Hematopoietic multipotent progenitor cell treated with erythropoietin and hydrocortisone succinate and interleukin-3 and kit ligand, for 6 days (in vitro differentiated cells): ENCODE measurements at places on chromosomes 12 and 14.

- peak; percentile 74 for DNase-seq
These were observed at the start of gene CCDC63 for GRCh38 chr12:110846615-110847566. Gene CCDC63 (plus strand): TSS chr12:110846987. CDS start chr12:110852955, 5,968 bp downstream.

DNA sequence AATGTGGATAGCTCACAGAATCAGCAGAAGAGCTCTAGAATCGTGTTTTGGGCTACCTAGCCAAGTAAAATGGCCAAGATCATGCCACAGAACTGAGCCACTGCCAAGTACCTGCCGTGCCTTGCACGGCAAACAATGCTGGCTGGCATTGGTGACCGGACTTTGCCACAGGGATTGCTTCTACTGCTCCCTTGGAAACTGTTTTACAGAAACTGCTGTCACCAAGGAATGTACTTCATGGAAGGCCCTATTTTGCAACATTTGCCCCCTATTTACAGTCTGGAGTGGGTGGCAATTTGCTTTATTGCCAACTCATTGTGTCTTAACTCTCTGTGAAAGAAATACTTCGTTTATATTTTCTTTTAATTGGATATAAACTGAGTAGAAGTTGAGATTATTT, 49.0 kb downstream of the BORCS5 start:
- no peak for DNase-seq

GRCh38 chr12:15534322-15534721, 212.0 kb downstream of the PTPRO start:
- DNase-seq, result peak; percentile 31

GRCh38 chr12:95838125-95838524, 20.6 kb upstream of the SNRPF start:
- DNase-seq, result peak; percentile 18

- no peak for DNase-seq
These were observed 107.6 kb downstream of the PLEKHG7 start for GRCh38 chr12:92810370-92810769.

GRCh38 chr14:55731881-55732498, 152.0 kb downstream of the KTN1 start:
- DNase-seq, result peak; percentile 77

GRCh38 chr12:3538466-3539030, 47.5 kb downstream of the PRMT8 start:
- no peak for DNase-seq

DNA sequence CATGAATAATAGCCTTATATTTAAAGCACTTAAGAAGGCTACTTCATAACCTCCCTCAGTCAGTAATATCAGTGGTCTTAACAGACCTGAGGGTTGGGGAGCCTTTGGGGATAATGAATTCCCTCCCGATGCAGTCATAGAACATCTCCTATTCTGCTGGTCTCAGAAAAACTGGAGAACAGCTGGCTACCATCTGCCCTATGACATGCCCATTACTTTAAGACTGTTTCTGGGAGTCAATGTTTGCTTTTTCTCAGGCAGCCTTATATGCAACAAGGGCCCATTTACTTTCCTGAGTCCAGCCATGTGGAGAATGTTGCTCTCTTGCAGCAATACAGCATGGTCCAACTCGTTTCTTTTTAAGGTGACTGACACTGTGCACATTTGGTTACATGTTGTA, 161.7 kb upstream of the PARP11 start:
- no peak for DNase-seq

GRCh38 chr14:95337041-95337595, 17.4 kb upstream of the CLMN start:
- no peak for DNase-seq

DNA sequence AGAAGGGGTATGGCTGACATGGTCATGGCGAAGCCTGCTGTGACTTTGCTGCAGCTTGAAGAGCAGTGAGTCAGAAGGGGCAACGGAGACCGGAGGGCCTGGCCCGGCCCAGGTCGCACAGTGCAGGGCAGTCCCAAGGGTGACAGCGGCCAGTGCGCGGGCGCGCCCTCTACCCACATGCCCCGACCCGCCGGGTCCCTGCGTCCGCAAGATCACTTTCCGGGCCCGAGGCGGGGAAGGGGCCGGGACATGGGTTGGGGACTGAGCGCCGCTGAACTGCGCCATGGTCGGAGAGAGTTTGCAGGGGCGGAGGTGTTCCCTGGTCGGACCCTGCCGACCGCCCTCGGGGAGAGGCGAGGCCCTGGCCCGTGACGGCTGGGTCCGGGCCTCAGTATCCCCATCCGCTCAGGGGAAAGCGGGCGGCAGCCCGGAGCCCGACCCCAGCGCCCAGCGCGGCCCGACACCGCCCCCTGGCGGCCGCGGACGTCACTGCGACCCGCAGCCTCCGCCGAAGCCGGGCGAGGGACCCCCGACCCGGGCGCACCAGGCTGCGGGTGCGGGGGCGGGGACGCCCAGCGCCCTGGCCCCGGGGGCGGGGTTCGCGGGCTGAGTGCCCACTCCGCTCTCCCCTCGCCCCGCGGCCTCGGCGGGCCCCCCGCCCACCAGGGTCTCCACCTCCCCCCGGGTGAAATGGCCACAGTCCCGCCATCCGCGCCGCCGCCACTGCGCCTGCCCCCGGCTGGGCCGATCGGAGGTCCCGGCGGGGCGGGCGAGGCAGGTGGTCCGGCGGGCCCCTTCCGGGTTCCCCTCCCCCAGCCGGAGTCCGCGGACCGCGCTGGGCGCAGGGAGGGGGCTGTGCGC, 7.2 kb upstream of the ANKRD9 start:
- peak; percentile 41 for DNase-seq

GRCh38 chr12:5904969-5905368, 40.1 kb downstream of the ANO2 start:
- no peak for DNase-seq

DNA sequence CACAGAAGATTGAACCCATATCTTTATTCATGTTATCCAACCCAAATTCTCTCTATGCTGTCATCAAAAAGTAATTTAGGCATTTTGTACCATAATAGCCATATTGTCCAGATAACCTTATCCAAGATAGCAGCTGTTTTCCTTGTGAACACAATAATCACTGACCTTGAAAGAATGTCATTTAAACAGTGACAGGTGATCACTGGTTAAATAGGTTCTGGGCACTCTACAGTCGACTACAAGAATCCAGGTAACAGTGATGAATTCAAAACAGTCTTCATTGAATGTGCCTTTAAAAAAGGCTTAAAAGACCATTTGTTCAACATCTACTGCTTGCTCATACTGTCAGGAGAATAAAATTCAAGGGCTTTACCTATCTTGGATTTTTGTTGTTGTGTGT, 4.6 kb upstream of the SPX start:
- DNase-seq, result no peak

GRCh38 chr12:30746190-30746589, 8.6 kb downstream of the CAPRIN2 start:
- DNase-seq, result no peak
